ENCODE measurements at places on chromosomes 13 and 19. TPM values are rescaled to one million over a fixed set of nuclear protein-coding genes. Genes with fewer than 3 reads are reported as not detected.

MTMR6 gene
- total RNA-seq: 28.6 TPM

TMC4 gene
- 2.6 TPM for total RNA-seq

CASP14 gene
- total RNA-seq: 0.48 TPM

OSCAR gene
- total RNA-seq: 0.96 TPM

DNA sequence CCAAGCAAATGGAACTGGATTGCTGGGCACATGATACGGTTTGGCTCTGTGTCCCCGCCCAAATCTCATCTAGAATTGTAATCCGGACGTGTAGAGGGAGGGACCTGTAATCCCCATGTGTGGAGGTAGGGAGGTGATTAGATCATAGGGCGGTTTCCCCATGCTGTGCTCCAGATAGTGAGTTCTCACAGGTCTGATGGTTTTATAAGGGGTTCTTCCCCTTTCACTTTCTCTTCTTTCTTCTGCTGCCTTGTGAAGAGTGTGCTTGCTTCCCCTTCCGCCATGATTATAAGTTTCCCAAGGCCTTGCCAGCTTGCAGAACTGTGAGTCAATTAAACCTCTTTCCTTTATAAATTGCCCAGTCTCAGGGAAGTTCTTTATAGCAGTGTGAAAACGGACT lies 32.6 kb upstream of the MTIF3 start:
- peak; percentile 19 for DNase-seq

- DNase-seq: no peak
Observed at GRCh38 chr13:28805193-28805819, 14.8 kb upstream of the MTUS2 start.

DNA sequence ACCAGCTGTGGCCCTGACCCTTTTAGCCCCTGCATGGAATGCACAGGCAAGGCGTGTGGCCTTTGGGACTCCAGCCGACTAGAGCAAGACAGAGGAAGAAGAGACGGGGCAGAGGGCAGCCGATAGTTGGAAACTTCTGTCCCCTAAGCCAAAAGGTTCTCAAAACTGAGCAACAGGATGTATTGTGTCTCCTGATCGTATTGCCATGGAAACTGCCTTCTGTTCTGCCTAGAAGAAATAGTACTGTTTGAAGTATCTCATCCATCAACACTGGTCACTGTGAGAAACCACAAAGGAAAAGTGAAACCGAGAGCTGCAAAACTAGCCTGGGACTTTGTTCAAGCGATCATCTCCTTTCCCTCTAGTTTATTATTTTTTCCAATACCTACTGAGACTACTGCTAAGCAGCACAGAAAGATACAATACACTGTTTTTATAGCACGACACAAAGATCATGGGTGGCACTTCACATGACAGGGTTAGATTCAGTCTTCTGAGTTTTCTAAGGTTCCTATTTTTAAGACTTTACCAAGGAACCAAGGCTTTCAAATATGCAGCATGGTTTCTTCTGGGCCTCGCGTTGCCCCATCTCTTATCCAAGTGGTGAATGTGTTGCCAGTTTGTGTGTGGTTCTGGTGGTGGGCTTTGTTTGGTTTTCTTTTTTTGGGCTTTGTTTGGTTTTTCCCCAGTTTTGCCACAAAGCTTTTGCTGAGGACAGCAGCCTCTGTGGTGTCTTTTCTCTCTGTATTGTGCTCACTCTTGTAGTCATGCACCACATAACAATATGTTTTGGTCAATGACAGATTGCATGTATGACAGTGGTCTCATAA lies 49.3 kb upstream of the GPR183 start:
- peak; percentile 54 for DNase-seq

GRCh38 chr13:49864509-49864908 lies 71.6 kb downstream of the SPRYD7 start:
- no peak for DNase-seq

DNA sequence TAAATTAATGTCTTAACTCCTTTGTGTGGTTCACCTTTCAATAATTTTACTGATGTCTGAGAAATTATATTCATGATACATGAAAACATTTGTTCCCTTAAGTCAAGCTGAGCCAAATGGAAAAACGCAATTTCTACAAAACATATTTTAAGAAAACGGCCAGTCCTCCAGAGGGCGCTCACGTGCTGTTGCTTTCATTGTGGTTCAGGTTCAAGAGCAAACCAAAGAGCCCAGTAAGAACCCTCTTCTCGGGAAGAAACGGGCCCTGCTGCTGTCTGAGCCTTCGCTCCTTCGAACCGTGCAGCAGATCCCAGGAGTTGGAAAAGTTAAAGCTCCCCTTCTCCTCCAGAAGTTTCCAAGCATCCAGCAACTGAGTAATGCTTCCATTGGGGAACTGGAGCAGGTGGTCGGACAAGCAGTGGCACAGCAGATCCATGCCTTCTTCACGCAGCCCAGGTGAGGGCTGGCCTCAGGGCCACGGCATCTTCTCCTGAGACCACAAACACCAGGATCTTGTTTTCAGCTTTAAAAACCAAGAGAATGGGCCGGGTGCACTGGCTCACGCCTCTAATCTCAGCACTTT lies 4.3 kb downstream of the FAAP24 start:
- peak; percentile 42 for DNase-seq

DNA sequence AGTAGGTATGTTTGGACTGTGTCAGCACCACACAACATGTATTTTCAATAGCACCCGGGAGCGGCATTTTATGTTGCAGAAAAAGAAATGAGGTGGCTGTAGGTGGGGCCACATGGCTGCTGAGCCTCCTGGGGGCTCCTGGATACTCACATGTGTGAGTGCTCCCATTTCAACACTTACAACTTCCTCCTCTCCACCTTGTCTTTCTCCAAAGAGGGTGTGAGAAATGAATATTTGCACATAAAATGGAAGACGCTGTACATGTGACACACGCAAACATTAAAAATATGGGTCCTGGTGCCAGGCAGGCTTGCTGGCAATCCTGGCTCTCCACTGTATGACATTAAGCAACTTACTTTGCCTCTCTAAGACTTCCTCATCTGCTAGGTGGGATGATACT lies 222.1 kb downstream of the DCLK1 start:
- DNase-seq: no peak

DNA sequence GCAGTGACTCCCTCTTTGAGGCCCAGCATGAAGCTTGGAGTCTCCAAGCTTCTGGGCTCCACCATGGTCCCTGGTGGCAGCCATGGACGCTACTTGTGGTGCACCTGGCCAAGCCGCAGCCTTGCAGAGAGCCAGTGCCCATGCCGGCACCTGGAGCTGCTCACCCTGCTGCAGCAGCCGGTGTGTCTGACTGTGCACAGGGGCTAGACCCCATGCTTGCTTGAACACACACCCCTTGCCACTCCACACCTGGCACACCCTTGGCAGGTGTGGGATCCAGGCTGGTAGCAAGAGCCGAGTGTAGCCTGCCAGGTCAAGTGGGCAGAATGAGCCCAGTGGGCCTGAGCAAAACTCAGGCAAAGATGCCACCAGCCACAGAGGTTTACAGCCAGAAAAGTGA lies 18.6 kb upstream of the MLLT1 start:
- no peak for DNase-seq

- DNase-seq: no peak
Observed at GRCh38 chr13:100203696-100204367, 114.9 kb downstream of the PCCA start.

DNA sequence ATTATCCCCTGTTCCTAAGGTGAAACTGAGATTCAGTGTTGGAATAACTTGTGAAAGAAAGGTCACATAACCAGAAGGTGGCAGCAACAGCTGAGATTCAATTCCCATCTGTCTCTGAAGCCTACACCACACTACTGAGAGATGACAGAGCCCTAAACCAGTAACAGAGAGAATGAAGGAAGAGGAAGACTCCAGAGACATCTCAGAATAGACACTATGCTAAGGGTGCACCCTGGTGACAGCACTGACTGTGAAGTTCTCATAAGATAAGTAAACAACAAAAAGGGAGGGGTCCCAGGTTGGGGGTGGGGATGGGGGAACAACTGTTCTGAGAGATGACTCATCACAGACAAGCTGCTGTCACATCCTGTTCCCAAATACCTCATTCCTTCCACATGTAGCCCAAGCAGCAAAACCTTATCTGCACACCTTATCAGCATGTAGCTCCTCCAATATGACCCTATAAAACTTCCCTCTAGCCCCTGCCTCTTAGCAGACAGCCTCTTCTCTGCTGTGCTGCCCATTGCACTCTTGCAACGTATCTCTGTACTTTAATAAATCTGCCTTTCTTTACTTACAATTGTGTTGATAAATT lies 46.5 kb downstream of the UTP14C start:
- no peak for DNase-seq

DNA sequence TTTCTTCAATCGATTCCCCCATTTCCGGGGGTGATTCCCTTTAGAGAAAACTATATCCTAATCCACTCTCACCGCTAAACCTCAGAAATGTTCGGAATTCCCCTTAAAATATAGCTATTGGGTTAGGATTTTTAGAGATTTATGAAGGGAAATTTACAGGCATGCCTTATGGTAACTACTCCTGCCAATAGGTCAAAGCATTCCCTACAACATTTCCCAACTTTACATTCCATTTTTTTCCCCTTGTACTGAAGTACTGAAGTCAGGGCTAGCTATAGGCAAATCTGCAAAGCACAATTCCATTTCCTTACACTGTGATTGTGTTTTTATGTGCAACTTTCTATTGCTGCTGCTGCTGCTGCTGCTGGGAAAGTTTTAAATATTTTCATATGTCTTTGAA lies 2.1 kb downstream of the EDNRB start:
- DNase-seq: no peak

GRCh38 chr13:24050796-24051715 lies 109.5 kb upstream of the SPATA13 start:
- no peak for DNase-seq

GRCh38 chr19:17948514-17948900 lies 15.7 kb downstream of the CCDC124 start:
- no peak for DNase-seq

DNA sequence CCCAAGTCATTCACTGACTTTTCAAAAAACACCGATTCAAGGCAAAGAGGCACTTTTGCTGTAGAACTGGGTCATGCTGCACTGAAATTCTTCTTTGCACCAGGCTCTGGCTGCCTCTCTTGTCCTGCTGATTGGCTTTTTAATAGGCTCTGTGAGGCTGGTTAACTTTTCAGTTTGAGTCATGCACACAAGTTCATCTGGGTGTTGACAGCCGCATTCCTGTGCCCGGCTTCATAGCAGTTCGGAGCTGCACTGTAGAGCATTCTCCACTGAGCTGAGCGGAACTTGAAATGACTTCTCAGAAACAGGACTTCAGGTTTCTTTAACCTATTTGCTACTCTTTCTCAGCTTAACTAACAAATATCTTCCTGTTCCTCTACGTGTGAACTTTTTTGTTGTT lies 978.3 kb downstream of the UQCRFS1 start:
- DNase-seq: peak; percentile 76

DNA sequence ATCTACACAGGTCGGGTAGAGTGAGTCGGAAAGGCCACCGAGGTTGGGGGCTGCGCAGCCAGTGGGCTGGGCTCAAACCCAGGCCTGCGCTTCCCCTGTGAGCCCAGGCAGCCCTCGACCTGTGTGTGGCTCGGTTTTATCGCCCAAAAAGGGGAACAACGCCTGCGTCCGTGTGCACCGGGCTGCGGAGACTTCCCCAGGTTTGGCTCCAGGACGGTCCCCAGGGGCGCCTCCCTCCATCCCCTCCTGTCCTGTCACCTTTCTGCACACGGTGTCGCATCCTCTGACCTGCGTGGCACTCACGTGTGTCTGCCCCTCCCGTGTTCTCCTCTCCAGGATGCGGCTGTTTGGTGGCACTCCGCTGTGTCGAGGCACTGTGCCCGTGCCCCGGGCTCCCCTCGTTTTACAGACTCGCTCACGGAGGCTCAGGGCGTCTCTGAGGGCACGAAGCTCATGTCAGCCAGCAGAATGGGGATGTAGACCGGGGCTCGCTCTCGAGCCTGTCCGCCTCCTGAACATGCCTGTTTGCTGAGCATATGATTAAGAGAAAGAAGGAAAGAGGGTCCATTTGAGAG lies 25.9 kb downstream of the MCF2L start:
- no peak for DNase-seq

DNA sequence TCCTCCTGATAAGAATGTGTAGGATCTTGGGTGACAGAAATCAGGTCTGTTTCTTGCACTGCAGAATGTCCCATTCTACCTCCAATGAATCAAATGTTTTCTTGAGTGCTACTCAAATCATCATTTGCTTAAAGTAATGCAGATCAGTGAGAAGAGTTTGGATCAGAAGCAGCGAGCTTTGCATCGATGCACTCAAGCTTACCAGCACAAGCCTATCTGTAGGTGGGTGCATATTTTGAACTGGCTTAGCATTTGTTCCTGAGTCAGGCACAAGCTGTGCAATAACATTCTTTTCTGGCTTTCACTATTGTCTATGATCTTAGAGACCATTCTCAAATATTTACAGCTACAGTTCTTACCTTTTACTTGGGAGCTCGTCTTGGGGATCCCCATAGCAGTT lies 109.5 kb downstream of the UBL3 start:
- no peak for DNase-seq

- DNase-seq: no peak
Observed at GRCh38 chr13:111247552-111247951, 72.9 kb upstream of the TEX29 start.

DNA sequence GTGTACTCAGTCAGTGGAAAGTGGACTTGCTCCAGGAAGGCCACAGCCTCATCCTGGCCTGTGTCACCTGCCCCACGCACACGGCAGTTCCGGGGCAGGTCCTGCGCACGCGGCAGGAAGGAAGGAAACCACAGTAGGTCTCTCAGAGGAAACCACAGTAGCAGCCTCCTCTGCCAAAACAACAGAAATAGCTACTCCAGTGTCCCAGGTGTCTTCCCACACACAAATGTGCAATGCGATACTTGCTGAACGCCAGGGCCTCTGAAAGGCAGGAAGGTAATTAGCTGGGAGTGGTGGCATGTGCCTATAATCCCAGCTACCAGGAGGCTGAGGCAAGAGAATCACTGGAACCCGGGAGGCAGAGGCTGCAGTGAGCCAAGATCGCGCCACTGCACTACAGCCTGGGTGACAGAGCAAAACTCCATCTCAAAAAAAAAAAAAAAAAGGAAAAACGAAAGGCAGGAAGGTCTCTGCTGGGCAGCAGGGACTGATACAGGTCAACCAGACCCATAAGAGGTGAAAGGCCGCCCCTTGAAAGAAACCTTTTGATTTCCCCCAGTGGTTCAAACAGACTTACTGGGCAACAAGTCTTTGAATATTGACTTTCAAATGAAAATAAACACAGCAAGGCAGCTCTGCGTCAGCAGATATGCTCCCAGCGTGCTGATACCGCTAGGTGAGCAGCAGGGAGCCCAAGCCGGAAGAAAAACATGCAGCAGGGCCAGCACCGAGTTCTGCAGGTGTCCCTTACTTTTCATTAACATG lies 49.5 kb downstream of the CRYL1 start:
- no peak for DNase-seq

Measured in umbilical cord (tissue), 2 donors.